ENCODE measurements at places on chromosomes 4 and X.

DNA sequence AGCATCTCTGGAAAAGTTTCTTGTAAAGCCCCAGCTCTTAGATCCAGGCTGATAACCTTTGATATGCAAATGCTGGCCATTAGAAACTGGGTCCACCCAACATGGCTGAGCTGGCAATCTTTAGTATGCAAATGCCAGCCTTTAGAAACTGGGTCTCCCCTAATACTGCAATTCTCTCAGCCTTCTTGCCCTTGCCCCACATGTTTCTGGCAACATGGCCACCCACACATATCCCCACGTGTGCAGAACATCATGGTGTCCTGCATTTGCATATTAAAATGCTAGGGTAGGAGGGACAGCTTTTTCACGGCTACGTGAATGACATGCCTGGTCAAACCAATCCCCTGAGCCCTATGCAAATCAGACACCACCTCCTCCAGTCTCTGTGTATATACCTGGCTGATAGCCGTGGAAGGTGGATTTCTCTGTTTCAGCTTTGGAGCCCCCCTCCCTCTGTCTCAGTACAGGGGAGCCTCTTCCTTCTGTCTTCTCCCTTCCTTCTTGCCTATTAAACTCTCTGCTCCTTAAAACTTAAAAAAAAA is 344.0 kb upstream of the NWD2 start:
- DNase-seq: no peak

DNA sequence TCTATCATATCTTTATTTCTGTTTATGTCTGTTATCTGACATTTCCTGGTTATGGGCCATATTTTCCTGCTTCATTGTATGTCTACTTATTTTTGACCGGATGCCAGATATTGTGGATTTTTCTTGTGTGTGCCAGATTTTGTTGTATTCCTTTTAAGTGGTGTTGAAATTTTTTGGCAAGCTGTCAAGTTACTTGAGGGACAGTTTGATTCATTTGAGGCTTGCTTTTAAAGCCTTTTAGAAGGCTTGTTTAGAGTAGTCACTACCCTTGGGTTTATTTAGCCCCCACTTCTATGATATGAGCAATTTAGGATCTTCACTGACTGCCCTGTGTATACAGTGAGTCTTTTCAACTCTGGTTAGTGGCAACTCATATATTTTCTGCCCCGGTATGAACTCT is 29.2 kb upstream of the NPY2R start:
- DNase-seq: no peak

DNA sequence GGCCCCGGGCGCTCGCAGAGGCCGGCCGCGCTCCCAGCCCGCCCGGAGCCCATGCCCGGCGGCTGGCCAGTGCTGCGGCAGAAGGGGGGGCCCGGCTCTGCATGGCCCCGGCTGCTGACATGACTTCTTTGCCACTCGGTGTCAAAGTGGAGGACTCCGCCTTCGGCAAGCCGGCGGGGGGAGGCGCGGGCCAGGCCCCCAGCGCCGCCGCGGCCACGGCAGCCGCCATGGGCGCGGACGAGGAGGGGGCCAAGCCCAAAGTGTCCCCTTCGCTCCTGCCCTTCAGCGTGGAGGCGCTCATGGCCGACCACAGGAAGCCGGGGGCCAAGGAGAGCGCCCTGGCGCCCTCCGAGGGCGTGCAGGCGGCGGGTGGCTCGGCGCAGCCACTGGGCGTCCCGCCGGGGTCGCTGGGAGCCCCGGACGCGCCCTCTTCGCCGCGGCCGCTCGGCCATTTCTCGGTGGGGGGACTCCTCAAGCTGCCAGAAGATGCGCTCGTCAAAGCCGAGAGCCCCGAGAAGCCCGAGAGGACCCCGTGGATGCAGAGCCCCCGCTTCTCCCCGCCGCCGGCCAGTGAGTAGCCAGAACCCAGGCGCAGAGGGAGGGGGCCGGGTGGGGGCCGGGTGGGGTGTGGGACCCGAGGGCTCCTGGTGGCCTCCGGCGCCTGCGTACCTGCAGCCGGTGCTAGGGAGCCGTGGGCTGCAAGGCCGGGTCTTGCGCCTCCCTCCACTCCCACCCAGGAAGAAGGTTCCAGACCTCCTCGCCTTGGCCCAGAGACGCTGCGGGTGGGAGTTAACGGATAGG is 534 bp downstream of the MSX1 start:
- no peak for DNase-seq

DNA sequence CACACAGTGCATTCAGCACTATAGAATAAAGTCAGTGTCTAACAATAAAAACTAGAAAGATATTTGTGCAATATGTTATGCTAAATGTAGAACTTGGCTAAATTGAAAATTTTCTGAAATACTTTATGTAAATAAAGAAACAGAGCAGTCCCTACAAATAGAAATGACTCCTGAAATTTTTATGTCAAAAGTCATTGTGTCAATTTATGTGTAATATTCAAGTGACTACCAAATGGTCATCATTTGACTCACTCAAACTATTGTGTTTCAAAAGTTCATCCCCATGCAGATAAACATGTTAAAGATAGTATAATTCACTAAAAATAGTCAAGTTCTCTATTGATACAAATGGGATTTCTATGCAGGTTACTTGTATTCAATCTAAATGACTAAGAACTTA is 17.9 kb downstream of the LRBA start:
- no peak for DNase-seq

DNA sequence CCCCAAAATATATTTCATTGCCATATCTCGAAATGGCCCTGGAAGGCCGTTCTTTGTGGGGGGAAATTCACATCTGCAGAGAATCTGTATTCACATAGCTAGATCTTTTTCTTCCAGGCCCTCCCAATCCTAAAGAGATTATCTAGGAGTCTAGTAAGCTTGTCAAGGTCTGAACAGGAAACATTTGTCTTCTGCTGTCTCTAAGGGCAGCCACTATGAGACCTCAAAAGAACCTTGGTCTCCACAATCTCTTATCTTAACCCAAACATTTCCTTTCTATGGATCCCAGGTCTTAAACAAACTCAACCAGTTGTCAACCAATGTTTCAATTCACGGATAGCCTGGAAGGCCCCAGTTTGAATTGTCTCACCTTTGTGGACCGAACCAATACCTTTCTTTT is 45.0 kb downstream of the CRLF2 start:
- no peak for DNase-seq

DNA sequence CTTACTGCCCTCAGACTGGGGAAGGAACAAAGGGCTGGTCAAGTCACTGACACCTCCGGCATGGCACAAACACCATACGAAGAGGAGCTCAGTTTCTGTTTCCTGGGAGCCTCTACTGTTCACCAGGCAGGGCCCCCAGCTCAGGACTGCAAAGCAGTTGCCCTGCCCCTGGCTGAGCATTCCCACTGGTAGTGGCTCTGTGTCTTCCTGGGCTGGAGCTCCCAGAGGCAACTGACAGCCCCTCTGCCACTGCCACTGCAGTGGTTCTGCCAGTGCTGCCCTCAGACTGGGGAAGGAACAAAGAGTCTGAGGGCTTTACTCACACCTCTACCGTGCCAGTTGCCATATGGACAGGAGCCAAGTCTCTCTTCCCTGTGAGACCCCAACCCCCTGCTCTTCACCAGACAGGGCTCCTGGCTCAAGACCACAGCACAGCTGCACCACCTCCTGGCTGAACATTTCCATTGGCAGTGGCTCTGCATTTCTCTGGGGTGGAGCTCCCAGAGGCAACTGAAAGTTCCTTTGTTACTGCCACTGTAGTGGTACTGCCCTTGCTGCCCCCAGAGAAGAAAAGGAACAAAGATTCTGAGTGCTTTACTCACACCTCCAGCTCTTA is 67.9 kb downstream of the SMARCA5 start:
- DNase-seq: peak; percentile 4
